Suprapubic skin (tissue), 4 donors: ENCODE measurements at places on chromosomes 1 and 21. TPM values are rescaled to one million over a fixed set of nuclear protein-coding genes. Genes with fewer than 3 reads are reported as not detected.

GRCh38 chr1:236951672-236952071 lies 52.6 kb downstream of the MT1HL1 start:
- H3K4me1 ChIP-seq, result no peaks in the 10 kb centered on the region
- no peak for DNase-seq

GRCh38 chr1:161225178-161225533 lies 704 bp upstream of the TOMM40L start:
- H3K4me3 ChIP-seq, result no peak overlapping the region
- DNase-seq, result no peak
- H3K36me3 ChIP-seq, result peaks cover 21% of the 10 kb centered on the region
- H3K4me1 ChIP-seq, result peaks cover 28% of the 10 kb centered on the region
- peak overlapping the region; percentile 0 for H3K27ac ChIP-seq

DNA sequence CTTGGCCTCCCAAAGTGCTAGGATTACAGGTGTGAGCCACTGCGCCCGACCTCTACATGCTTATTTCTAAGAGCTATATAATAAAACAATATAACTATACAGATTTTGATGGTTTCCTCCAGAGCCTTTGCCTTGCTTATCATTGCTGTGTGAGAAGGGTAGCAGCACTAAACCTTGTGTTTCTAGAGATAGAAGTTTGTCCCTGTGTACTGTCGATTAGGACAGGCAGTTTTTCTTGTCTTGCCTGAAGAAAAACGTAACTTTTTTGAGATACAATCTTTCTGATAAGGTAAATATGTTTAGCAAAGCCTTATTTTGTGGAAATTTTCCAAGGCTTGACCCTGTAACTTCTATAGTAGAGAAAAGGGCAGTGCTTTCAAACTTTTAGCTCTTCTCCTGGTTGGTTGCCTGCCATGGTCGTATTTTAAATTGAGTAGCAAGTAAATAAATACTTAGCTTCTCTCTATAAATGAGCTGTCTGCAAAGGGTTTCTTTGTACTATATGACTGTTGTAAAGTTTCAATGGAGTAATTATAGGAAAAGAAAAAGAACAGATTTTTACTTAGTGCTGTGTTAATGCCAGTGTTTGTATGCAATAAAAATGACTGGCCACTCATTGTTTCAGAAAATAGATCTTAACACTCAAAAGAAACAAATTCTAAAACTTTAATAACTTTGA lies 86.4 kb upstream of the CACYBP start:
- DNase-seq, result no peak
- H3K27ac ChIP-seq, result no peak overlapping the region
- no peaks in the 10 kb centered on the region for H3K27me3 ChIP-seq
- H3K4me1 ChIP-seq, result no peaks in the 10 kb centered on the region

DNA sequence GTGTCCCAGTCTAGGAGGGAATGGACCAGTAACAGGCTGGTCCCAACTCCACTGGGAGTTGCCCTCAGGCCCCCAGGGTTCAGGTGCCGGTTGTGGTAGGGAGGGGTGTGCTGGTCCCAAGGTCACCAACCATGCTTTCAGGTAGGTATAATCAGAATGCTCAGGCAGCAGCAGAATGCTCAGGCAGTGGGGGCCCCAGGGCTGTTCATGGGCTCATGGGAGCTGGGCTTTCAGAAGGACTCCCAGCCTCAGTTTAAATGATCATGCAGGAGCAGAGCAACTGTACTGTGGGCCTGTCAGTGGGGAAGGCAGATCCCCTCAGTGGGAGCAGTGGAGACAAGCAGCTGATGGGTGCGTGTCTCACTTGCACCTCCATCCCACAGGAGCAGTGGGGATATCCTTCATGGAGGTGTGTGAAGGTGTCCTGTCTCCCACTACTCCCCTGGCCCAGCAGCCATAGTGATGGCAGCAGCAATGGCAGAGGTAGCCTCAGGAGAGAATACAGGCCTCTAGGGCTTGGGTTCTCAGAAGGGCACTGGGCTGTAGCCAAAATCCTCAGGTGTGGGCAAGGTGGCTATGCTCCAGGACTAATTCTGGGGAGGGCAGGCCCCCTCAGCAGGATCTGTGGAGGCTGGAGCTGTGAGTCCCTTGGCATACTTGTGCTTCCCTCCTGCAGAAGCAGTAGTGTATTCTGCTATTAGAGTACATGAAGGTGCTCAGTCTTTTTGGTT lies 917.3 kb upstream of the B3GALT2 start:
- H3K27ac ChIP-seq, result no peak overlapping the region
- DNase-seq, result no peak
- no peaks in the 10 kb centered on the region for H3K27me3 ChIP-seq
- H3K4me3 ChIP-seq, result no peak overlapping the region

- peaks cover 51% of the 10 kb centered on the region for H3K36me3 ChIP-seq
- no peak overlapping the region for H3K4me3 ChIP-seq
- peaks cover 11% of the 10 kb centered on the region for H3K4me1 ChIP-seq
- H3K27me3 ChIP-seq, result no peaks in the 10 kb centered on the region
- no peak overlapping the region for H3K27ac ChIP-seq
- DNase-seq, result no peak
Measured at GRCh38 chr1:17004466-17005364, 7.0 kb downstream of the ATP13A2 start.

GRCh38 chr1:246827396-246827795 lies 103.2 kb downstream of the SCCPDH start:
- H3K27me3 ChIP-seq, result no peaks in the 10 kb centered on the region
- H3K4me3 ChIP-seq, result no peak overlapping the region
- no peak for DNase-seq
- no peaks in the 10 kb centered on the region for H3K36me3 ChIP-seq
- no peak overlapping the region for H3K27ac ChIP-seq
- H3K4me1 ChIP-seq, result no peaks in the 10 kb centered on the region

KIRREL1 gene
- total RNA-seq, result 12.5 TPM

CFH gene
- 30.5 TPM for total RNA-seq

OPRD1 gene
- total RNA-seq, result not detected

IFNLR1 gene
- total RNA-seq, result 11.7 TPM

SLC44A3 gene
- total RNA-seq, result 15.5 TPM

SH2D2A gene
- 0.29 TPM for total RNA-seq
